Inflammatory macrophage (primary cell): ENCODE measurements at places on chromosomes 16 and 17.

DNA sequence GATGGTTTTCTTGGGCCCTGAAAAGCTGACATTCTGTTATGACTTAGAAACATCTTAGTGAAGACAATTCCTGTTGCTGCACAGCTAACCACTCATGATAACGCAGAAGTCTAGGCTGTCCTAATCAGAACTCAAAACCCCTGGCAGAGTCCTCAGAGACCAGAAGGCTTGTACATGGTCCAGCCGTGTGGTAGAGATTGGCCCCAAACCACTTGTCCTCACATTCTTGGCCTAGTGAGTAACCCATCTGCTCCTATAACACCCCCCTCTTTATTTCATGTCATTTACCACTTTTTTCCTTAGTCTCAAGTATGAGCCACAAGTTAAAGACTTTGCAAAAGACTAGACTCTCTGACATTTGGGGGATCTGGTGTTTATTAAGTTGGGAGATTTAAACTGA is 116.5 kb upstream of the ADAMTS18 start:
- no peak for DNase-seq

GRCh38 chr17:7867881-7868329 is 10.1 kb downstream of the CYB5D1 start:
- peak; percentile 35 for DNase-seq

DNA sequence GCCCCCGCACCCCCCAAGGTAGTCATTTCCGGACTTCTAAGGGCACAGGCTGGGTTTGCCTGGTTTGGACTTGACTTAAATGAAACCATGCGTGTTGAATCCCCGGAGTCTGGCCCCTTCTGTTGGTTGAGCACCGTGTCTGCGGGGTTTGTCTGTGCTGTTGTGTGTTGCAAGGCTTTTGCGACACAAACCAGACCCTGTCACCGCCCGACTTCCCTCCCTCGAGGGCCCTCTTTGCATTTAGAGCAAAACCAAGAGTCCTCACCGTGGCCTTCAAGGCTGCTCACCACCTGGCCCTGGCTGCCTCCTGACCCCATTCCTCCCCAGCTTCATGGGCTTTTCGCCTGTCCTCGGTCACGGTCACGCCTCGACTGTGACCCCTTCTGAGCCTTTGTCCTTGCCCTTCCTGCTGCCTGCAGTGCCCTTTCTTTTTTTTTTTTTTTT is 7.4 kb downstream of the CRISPLD2 start:
- DNase-seq: peak; percentile 32

- DNase-seq: no peak
Observed at GRCh38 chr17:3556239-3556915, 1.2 kb downstream of the TRPV3 start.

- DNase-seq: no peak
Observed at GRCh38 chr17:32279891-32280716, 14.5 kb downstream of the RHBDL3 start.

DNA sequence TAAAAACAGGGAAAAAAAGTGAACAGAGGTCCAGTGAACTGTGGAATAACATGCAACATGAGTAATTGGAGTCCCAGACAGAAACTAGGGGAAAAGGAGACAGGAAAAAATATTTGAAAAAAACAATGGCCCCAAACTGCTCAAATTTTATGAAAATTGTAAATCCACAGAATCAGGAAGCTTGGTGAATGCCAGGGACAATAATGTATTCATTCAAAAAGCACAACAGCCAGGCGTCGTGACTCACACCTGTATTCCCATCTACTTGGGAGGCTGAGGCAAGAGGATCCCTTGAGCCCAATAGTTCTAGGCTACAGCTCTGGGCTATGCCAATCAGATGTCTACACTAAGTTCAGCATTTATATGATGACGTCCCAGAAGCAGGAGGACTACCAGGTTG is 23.7 kb downstream of the NCOR1 start:
- no peak for DNase-seq

- no peak for DNase-seq
Observed at GRCh38 chr16:67425061-67425460, 5.9 kb upstream of the HSD11B2 start.

- no peak for DNase-seq
Observed at GRCh38 chr16:854808-855410, 54.4 kb upstream of the GNG13 start.

DNA sequence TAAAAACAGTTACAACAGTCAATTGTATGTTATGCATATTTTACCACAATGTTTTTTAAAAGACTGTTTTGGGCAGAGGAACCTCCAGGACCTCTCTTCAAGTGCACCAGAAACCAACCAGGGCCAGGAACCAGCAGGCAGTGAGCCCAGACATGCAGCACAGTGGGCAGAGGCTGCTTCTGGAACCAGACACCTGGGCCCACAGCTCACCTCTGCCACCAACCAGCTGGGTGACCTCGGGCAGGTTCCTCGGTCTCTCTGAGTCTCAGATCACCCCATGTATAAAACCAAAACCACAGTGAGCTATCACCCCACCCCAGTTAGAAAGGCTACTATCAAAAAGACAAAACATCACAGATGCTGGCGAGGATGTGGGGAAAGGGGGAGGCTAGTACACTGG is 161.0 kb downstream of the C16orf95 start:
- no peak for DNase-seq

- no peak for DNase-seq
Observed at GRCh38 chr16:68481636-68482035, 33.3 kb upstream of the SMPD3 start.

DNA sequence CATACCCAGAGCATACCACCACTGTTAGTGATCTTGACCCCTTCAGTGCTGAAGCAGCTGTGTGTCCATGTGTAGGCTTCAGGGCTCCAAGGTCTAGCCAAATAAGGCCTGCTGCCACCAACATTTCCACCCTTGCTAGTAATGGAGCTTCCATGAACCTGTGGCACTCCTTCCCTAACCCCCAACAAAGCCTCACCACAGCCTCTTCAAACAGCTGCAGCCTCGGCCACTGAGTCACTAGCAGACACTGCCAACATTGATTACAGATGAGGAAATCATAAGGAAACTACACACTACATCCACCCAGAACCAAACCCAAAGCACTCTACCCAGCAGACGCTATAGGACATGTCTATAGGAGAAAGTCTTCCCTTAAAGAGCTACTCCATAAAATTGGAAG is 610.7 kb downstream of the KCNJ2 start:
- no peak for DNase-seq

DNA sequence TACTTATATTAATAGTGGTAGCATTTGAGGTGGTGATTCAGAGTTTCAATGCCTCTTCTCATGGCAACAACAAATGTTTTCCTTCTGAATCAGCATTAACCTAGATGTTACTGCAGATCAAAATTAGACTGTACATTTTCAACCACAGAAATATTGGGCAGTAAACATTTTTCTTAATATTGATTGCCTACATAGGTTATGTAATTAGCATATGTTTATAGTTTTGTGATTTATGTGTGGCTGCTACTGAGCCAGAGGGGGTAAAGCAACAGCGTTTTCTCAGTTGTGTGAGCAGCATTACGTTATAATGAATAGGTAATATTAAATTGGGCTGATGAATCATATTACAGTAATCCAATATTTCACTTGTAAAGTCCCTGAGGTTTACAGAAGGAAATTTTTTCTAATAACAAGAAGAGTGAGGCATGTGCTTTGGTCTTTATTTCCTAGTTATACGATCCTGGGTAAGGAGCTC is 18.8 kb upstream of the BMERB1 start:
- no peak for DNase-seq

DNA sequence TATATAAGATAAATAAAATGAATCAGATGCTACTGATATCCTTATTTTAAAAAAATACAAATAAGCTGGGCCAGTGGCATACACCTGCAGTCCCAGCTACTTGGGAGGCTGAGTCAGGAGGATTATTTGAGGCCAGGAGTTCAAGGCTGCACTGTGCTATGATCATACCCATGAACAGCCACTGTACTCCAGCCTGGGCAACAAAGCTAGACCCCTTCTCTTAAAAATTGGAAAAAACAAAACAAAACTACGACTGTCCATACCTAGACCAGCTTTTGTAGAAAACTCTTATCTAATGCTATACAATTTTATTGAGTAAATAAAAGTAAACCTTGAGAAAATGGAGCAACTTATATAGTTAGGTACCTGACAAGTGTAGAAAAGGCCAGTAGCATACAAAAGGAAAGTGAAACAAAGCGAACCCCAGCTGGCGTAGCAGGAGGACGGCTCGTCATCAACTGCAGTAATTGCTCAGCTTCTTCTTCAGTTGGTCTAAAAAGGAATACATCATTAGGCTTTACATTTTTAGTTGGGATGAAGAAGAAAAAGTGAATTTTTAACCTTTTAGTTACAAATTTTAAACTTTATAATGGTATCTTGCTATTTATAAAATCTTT is 23.6 kb downstream of the INTS2 start:
- DNase-seq: no peak

- no peak for DNase-seq
Observed at GRCh38 chr17:59651346-59651745, 31.7 kb downstream of the CLTC start.

GRCh38 chr17:28717578-28718332 is at the start of gene RAB34:
TSS of gene RAB34 (minus strand) at chr17:28717868. CDS start at chr17:28717266, 602 bp downstream.
- DNase-seq: peak; percentile 43

GRCh38 chr16:12271006-12271405 is 294.5 kb downstream of the SNX29 start:
- no peak for DNase-seq

DNA sequence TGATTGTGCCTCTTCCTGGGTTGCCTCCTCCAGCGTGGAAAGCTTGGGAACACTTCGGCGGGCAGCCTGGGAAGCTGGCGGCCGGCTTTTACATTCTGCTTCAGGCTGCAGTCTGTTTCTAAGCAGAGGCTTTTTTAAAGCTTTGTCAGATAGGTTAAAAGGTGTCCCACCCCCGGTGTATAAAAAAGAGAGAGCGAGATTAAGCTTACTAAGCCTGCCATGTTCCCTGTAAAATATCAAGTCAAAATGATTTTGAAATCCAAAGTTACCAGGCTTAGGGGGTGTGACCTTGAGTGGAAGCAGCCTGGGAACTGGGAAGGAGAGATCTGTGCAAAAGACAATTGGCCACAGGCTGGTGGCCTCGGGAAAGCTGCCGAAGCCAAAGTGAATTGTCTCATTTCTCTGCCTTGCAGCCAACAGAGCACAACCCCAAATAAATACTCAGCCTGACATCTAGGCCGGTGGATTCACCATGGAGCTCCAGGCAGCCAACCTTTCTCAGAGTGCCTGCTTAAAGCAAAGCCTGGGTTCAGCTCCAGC is 254.5 kb downstream of the FTO start:
- no peak for DNase-seq

- DNase-seq: peak; percentile 25
Observed at GRCh38 chr16:22216191-22216831, 10.2 kb downstream of the EEF2K start.

- no peak for DNase-seq
Observed at GRCh38 chr17:36824678-36825101, 112.6 kb upstream of the LHX1 start.

- no peak for DNase-seq
Observed at GRCh38 chr17:31778523-31778922, 80.5 kb downstream of the COPRS start.

GRCh38 chr16:7233975-7234374 is 98.7 kb upstream of the RBFOX1 start:
- DNase-seq: no peak

GRCh38 chr17:82267575-82268379 is 5.7 kb downstream of the CSNK1D start:
- DNase-seq: peak; percentile 91

- DNase-seq: no peak
Observed at GRCh38 chr16:21211486-21211885, at the start of gene ZP2. TSS of gene ZP2 (minus strand) at chr16:21211574. CDS start at chr16:21211547, 27 bp downstream.

DNA sequence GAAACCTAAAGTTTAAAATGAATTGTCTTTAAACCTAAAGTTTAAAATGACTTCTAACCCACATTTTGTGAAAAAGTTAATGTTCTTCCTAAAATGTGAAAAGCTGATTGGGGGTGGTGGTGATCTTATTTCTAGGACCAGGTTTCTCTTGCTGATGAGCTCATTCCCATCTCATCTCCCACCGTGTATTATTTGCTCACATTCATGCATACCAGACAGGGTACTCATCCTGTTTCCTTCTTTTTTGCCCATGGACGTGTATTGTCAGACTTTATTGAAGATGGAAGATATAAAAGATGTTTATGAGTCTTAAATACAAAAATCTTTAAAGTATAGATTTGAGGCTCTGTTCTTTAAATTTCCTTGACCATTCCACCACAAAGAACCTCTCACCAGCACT is 70.1 kb upstream of the MPHOSPH6 start:
- DNase-seq: no peak

DNA sequence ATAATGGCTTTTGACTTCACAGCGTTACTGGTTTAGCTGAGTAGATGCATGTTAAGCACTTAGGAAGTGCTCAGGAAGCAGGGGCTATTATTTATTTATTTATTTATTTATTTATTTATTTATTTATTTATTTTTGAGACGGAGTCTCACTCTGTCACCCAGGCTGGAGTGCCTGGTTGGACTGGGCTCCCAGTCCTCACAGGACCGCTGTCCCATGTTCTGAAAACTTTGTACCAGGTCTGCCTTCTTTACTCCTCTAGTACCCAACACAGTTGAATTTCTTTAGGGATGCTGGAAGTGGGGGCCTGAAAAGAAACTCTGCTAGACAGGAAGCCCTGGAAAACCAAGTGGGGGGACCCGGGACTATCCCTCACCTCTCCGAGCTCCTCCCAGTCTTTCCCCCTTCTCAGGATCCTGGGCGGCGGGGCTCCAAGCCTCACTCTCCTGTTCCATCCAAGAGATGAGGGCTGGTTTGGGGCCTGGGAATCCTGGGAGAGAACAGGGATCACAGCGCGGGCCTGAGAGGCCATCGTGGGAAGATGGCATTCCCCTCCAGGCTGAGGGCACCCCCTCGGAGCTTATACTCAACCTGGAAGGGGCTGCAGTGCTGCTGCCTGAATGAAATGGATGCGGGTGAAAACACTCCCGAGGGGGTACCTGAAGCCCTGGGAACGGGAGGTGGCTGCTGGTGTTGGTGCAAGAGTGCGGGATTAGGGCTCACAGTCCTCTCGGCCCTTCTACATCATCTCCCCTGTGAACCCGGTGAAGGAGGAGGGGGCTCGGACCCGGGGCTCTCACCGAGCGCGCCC is 674 bp downstream of the ZNF688 start:
- no peak for DNase-seq

DNA sequence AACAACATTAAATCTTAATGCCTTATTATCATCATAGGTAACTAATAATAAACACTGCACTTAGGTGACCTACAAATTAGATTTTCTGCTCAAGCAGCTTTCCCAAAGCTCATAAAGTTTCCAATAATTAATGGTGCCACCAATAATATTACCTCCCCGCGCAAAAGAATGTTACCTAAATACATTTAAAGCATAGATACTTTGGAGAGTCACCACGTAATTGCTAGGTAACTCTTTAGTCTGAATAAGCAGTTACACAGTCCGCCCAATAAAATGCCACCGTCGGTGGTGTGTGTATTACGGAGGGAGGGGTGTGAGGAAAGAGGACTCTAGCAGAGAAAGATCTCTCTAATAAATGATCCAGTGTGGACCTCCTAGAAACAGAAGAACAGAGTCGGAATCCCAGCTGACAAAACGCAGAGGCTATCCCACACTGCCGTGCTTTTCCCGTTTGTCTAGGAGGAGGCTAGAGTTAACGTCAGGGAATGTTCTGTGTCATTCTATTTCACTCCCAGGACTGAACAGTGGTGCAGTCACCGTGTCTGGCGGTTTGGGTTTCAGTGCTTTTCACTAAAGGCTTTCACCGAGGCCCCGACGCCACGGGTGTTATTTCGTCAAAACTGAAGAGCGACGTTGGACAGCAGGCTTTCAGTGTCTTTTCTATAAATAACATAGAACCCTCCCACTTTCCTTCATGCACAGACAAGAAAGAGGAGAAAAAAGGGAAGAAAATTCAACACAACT is 630 bp downstream of the RNFT1 start:
- DNase-seq: peak; percentile 93

- peak; percentile 64 for DNase-seq
Observed at GRCh38 chr17:64355536-64356303, 34.9 kb downstream of the PECAM1 start.
